Inflammatory macrophage (primary cell): ENCODE measurements at places on chromosomes 1 and 21.

DNA sequence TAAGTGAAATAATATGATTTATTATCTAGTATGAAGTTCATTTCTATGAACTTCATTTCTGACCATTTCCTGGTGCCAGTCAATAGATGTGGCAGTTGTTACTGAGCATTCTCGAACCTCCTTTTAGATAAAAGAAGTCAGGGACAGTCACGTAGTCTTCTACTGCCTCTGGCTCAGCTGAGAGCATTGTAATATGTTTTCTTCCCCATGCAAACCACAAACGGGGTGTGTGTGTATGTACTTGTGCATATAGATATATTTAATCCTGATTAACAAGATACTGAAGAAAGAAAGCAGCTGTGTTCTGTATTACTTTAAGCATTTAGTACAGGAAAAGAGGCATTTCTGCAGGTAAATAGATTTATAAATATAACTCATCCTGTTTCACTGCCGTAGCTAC lies 21.6 kb downstream of the ZNF684 start:
- no peak for DNase-seq

DNA sequence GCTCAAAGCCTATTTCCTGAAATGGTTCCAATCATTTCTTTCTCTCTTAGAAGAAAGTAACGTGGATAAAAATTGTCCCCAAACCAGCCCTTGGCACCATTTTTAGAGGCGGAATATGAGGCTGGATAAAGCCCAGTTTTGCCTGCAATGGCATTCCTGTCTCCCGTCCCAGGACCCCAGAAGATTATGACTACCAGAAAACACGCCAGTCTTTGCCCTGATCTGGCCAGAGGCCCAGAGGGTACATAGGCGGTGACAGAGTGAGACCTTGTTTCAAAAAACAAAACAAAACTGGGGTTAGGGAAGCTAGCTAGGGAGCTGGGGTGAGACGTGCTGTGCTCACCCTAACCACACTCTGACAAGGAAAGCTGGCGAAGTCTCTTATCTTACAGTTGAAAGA lies at the start of gene AADACL4:
Gene AADACL4, plus strand, starts transcription at position 301 of the 400 bp plus-strand sequence. CDS start 462 bp downstream, outside the sequence.
- no peak for DNase-seq

DNA sequence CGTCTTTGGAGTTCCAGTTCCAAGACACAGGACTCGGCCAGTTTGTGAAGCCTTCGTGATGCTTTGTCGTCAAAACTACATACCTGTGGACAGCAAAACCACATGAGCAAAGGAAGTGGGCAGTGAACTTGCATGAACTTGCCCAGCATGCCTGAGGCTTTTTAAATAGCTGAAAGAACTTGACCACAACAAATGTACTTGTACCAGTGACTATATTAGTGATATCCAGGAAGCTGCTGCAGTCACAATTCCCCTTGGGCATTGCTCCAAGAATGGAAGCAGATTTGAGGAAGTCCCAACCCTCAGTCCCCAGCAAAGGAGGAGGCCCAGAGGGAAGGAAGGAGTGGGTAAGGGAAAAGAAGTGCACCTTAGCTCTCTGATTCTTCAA lies 2.6 kb downstream of the FUCA1 start:
- DNase-seq, result peak; percentile 71

DNA sequence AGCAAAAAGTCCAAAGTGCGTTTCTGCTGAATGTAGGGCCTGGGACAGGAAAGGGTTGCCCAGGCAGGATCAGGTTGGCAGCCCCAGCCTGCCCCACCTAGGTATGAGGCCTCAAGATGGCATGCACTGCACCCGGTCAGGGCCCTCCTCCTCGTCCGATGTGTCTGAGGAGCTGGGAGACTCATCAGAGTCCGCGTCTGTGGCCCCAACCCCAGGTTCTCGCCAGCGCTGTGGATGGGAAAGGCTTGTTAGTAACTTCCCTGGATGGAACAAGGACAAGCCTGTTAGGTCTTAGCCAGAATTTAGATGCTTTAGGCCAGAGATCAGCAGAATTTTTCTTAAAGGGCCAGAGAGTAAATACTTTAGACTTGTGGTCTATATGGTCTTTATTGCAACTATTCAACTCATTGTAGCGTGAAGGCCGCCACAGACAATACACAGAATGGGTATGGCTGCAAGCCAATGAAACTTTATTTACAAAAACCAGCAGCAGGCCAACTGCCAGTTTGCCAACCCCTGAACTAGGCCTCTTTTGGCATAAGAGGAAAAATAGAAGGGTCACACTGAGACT lies 12.4 kb downstream of the PEA15 start:
- no peak for DNase-seq

DNA sequence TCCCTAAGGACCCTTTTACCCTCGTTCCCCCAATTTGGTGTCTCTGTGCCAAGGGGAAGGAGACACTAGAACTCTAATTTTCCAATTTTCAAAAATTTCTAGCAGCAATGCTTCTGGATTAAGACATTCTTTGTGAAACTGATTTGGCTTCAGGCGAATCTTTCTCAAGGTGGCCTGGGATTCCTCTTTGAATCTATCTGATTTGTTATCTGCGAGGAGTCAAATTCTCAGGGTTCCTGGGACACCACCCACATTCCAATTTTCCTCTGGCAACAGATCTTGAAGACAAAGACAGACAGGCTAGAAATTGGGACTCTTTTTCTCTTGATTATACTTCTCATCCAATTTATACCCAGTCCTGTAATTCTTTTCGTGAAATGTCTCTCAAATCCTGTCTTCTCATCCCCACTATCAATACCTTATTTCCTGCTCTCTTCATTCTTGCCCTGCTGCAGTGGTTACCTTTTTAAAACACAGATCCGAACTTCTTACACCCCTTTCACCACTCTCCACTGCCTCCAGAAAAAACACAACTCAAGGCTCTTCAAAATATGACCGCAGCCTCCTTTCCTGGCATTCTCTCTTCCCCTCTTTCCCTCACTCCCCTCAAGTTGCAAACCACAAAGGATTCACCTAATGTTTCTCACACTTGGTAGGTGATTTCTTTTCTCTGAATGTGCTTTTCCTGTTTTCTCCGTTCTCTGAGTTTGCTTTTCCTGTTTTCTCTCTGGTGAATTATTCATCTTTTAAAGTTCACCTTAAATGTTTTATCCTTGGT lies 2.7 kb upstream of the MPZL1 start:
- DNase-seq, result no peak

- DNase-seq, result no peak
Observed at GRCh38 chr1:66364578-66365391, 169.2 kb upstream of the SGIP1 start.

DNA sequence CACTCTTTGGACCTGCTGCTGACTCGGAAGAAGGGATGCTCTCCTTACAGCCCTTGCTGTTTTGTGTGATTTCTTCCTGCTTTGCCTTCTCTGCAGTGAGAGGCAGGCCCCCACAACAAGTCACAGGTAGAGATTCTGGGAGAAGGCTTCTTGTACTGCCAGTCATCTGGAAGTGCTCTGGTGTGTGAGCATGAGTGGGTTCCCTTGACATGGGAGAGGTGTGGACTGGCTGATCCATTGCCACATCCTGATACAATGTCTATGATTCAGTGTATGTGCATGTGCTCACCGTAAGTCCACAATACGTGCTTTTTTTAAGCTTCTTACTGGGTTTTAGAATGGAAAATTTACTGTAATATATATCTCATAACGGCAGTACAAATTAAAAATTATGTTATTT lies 46.0 kb upstream of the PLA2G4A start:
- DNase-seq, result no peak

GRCh38 chr1:116537898-116538297 lies 32.9 kb downstream of the CD58 start:
- peak; percentile 51 for DNase-seq

- DNase-seq, result no peak
Observed at GRCh38 chr1:21926814-21927532, 10.1 kb downstream of the HSPG2 start.

- DNase-seq, result no peak
Observed at GRCh38 chr1:8352886-8353785, 35.2 kb downstream of the SLC45A1 start.

DNA sequence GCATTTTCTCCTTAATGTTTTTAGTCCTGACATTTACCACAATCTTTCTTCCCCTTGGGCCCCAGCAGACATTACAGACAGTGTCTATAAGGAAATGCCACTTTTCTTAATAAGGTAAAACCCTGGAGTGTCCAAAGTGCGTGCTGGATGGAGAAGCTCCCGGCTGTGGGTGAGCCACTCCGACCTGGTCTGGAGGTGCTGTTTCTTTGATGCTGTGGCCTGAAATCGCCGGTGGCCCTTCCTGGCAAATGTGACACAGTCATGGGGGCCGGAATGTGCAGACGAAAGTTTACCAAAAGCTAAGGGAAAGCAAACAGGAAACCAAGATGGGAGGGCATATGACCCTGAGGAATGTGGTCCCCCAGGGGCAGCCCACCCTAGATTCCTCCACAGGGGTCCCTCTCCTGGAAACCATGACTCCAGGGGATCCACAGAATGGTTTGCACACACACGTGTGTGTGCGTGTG lies 77.9 kb downstream of the FHAD1 start:
- no peak for DNase-seq

- no peak for DNase-seq
Observed at GRCh38 chr1:31602081-31602480, 15.4 kb upstream of the HCRTR1 start.

- DNase-seq, result no peak
Observed at GRCh38 chr21:42291751-42292562, 23.3 kb downstream of the TFF3 start.

DNA sequence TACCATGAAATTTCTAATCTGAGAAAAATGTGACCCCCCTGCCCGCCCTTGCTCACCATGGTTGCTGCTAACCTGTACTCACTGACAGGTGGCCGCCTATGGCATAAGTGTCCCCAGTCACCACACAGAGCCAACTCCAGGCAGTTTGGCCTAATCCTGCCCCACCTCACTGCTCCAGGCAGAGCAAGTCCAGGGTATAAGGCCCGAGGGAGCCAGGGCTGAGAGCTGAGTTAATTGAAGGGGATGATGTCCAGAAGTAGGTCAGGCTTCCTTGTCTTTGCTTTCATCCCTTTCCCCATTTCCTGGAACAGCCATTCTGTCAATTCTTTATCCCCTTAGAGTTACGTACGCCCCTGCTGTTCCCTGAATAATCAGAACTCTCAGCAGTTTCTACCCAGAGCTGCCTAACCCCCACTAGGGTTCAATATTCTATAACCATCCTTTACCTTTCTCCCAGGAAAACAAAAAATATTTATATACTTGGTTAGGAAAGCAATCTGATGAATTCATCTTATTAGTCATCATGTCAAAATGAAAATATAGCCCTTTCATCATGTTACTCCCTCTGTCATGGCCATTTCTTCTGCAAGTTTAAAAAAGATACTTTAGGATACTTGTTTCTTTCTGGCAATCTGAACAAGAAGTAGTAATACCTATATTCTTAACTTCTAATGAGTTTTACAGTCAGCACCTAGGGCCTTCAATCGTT lies 29.4 kb upstream of the CD101 start:
- peak; percentile 20 for DNase-seq

DNA sequence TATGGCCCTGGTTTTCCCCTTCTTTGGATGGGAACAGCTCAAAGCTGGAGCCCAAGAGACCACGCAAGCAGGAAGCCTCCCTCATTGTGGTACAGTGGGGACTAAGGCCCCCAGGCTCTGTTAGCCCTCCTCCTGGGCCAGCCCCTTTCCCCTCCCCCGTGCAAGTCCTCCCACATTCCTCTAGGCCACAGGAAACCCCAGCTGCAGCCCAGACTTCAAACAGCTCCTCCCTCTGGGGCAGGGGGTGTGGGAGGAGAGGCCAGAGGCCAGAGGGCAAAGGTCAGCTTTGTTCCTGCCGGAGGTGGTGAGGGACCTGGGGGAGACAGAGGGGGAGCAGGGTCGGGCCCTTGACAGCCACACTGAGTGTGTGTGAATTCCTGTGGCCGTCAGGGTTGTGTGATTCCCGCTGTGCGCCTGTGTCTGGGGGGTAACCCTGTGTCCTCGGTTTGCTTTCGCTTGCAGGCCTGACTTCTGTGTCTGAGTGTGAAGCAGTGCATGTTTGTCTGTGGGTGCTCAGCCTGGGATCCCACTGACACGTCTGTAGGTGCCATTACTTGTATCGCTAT lies 3.4 kb upstream of the AHDC1 start:
- DNase-seq, result peak; percentile 15

DNA sequence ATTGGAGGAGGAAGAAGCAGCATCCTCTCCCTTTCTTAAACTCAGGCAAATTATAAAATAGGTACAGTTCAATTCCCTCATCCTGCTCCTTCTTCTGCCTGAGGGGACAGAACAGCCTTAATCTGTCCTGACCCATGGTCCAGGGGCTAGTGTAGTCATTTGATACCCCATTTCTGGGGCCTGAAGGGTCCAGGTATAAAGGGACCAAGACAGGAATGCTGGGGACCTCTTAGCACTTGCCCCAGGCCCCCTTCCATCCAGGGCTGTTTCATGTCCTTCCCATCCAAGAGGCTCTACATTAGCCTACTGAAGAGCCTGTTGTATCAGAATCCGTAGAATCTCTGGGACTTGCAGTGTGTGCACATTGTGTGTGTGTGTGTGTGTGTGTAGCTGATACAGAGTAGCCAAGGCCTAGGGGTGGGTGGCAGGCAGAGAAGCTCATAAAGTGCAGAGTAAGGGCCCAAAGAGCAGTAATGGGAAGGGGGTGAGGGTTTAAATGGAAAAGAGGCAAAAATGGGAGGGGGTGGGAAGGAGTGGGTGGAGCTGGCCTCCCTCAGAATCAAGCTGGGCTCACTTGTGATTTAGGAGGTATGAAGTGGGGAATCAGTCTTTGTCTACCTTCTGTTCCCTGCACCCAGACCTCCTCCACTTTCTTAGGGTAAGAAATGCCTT lies 32.4 kb downstream of the RUNX1 start:
- DNase-seq, result no peak

- DNase-seq, result no peak
Observed at GRCh38 chr1:219555806-219556205, 57.1 kb downstream of the ZC3H11B start.

- no peak for DNase-seq
Observed at GRCh38 chr1:228882041-228882770, 146.9 kb downstream of the RHOU start.

DNA sequence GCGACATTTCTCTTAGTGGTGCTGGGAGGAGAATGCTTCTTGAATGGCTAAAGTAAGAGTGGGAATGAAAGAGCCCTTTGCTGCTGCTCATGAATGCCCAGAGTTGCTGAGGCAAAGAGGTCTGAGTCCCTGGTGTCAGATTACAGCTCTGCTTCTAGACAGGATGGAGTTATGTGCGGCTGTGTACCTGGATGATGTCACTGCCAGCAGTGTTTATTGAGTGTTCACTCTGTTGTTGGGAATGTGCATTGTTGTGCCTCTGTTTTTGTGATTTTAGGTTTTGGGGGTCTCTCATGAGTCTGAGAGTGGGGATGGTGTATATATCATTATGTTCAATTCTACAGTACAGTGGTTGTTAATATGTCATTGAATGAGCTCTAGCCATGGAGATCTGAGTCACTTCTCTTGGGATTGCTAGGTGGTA lies 2.7 kb downstream of the CDC14A start:
- DNase-seq, result no peak

DNA sequence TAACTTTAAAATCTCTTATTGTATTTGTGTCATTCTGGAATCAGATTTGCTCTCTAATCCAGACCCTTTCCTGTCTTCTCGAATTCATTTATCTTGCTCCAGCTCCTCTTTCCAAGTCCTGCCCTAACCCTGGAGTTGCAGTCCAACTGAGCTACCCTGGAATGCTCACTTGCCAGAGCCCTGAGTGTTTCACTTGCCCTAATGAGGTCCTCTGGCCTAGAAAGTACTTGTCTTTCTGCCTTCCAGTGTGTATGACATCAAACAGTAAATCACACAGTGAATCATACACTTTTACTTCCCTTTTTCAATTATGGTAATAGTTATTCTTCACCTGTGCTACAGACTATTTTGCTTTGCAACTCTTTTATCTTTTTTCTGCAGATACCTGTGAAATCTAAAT lies 96.9 kb downstream of the NEK7 start:
- peak; percentile 22 for DNase-seq
